Cortex of kidney (tissue), 1 donor: ENCODE measurements at places on chromosomes 4 and X.

- DNase-seq, result no peak
Observed at GRCh38 chr4:155597933-155598451, 68.7 kb upstream of the GUCY1A1 start.

DNA sequence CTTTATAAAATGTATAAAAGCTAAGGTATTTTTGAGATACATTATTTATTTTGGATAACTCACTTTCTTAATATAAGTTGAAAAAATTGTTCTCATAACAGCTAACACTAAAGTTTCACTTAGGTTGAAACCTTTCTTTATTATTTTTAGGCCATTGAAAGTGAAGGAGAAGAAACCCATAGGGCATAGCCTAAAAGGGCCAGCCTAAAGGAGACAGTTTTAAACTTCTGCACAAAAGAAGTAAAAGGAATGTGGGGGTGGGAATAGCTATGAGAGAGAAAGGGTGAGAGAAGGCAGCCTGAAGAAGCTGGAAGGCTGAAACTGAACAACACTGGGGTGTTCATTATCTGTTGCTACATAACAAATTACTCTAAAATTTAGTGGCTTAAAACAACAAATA lies 57.6 kb upstream of the RAPGEF2 start:
- no peak for DNase-seq

GRCh38 chr4:28926156-28926555 lies 1794.0 kb upstream of the PCDH7 start:
- no peak for DNase-seq

DNA sequence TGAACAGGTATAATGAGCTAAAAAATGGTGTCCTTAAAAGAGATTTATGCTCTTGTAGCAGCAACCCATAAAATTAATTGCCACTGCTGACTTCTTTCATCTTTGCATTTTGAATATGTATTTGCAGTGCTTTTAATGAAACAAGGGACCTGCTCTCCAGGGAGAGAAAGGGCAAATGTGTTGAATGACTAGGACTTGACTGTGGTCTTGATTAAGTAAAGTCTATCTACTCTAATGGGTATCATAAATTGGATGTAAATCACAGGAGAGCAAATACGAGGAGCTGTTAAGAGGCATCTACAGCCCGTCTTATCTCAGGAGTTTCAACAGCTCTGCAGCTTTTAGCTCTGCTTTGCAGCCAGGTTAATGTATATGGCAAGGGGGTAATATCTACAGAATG lies 216.4 kb downstream of the PALLD start:
- no peak for DNase-seq

GRCh38 chrX:33840176-33840575 lies 291.9 kb downstream of the FAM47A start:
- DNase-seq, result no peak

GRCh38 chr4:20816287-20816686 lies 116.0 kb downstream of the PACRGL start:
- no peak for DNase-seq

- no peak for DNase-seq
Observed at GRCh38 chr4:166400270-166400894, 527.3 kb downstream of the TLL1 start.

DNA sequence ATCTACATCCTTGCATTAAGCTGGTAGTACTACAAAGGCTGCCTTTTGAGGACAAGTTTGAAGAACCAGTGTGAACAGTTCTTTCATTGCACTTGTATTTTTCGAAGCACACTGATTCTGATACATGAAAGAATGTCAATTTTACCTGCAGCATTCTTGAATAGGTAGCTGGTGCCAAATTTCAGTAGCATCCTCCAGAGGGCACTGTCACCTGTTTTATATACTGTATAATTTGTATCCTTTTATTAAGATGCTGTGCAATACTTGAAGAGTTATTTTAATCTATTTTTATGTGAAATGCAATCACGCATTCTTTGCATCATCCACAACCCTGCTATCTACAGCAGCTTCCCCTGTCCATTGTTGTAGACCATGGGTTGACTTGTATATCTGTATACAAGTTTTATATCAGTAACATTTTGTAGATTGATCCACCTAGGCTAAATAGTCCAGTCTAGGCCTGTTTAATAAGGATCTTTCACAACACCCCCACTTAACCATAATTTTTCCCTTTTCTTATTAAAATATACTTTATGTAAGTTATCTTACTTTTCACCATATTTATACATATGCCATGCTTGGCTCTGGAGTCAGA lies 325.7 kb downstream of the PCDH7 start:
- no peak for DNase-seq

DNA sequence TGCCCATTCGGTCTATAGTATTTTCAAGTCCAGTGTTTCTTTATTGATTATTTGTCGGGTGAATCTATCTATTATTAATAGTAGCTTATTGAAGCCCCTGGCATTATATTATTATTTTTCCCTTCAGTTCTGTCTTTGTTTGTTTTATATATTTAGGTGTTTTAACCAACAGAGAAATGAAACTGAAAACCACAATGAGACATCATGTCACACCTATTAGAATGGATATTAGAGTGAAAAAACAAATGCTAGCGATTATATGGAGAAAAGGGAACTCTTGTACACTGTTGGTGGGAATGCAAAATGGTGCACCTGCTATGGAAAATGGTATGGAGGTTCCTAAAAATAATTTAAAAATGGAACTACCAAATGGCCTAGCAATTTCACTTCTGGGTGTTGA lies 272.5 kb downstream of the ADAM29 start:
- no peak for DNase-seq
